ENCODE measurements at places on chromosomes 3 and 15.

GRCh38 chr15:51172193-51172592 is 77.5 kb upstream of the TNFAIP8L3 start:
- DNase-seq = peak; percentile 30

GRCh38 chr3:97510795-97511194 is 253.8 kb upstream of the ARL6 start:
- no peak for DNase-seq

- DNase-seq = peak; percentile 42
Measured at GRCh38 chr3:170049146-170050000, 11.6 kb downstream of the GPR160 start.

GRCh38 chr3:80535286-80535685 is 767.5 kb upstream of the ROBO1 start:
- DNase-seq = no peak

- DNase-seq = no peak
Measured at GRCh38 chr3:164224126-164224525, 854.2 kb downstream of the SI start.

DNA sequence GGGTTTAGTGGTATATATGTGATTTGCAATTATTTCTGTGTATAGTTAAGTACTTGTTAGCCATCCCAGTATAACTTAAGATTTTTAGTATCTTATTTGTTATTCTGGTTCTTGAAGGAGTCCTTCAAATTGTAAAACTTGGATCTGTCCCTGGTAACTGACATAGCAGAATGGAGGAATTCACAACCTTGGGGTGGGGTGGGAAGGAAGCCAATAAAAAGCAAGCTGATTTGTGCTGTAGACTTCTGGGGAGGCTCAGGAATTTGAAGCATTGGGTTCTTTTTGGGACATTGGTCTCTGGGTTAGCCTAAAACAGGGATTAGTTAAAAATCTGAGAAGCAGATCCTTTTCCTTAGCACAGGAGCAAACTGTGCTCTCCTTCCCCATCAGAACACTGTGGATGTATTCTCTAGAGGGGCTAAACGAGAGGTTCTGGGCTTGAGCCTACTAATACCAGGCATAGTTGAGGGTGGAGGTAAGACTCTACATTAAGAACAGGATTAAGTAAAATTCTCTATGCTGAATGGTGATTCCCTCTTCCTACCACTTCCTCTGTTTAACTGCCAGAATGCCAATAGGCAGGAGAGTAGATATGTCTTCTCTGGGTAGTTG is 42.2 kb downstream of the GMPS start:
- no peak for DNase-seq

- peak; percentile 63 for DNase-seq
Measured at GRCh38 chr3:113441051-113441770, at the start of gene CFAP44. CFAP44 (minus strand) TSS chr3:113441493; CDS start chr3:113433664, 7,829 bp downstream.

DNA sequence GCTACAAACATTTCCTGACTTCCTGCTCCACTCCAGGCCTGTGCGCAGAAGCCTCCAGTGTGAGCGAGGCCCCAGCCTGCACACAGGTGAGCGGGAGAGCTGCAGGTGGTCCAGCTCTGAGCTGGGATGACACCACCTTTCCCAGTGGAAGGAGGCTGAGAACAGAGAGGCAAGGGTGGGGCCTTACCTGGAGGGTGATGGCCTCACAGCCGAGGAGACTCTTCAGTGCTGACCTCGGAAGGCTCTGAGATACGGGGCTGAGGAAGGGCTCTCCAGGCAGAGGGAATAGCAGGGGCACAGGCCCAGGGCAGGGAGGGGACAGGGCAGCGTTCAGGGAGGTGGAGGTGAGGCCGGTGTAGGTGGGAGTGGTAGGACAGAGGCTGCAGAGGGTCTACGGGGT is 70.8 kb downstream of the EFCAB12 start:
- no peak for DNase-seq

DNA sequence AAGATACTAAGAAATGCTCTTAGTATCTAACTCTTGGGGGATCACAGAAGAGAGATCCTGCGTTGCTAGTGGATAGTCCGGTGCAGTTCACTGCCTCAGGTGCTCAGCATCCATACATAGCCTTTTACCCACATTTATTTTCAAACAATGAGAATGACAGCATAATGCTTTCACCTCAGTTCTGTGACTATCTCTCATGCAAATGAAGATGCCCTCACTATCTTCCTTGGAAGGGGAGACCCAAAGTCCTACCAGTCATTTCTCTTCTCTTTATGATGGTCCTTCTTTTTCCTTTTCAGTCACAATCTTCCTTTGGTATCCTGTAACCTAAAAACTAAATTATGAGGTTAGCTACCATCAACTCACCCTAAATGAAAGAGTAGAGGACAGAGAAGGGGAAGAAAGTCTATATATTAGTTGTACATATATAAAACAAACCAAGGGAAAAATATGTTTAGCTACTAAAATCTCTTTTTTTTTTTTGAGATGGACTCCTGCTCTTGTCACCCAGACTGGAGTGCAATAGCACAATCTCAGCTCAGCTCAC is 30.9 kb upstream of the SLC28A2 start:
- DNase-seq = no peak

GRCh38 chr15:90547540-90547939 is 17.8 kb downstream of the CRTC3 start:
- no peak for DNase-seq

DNA sequence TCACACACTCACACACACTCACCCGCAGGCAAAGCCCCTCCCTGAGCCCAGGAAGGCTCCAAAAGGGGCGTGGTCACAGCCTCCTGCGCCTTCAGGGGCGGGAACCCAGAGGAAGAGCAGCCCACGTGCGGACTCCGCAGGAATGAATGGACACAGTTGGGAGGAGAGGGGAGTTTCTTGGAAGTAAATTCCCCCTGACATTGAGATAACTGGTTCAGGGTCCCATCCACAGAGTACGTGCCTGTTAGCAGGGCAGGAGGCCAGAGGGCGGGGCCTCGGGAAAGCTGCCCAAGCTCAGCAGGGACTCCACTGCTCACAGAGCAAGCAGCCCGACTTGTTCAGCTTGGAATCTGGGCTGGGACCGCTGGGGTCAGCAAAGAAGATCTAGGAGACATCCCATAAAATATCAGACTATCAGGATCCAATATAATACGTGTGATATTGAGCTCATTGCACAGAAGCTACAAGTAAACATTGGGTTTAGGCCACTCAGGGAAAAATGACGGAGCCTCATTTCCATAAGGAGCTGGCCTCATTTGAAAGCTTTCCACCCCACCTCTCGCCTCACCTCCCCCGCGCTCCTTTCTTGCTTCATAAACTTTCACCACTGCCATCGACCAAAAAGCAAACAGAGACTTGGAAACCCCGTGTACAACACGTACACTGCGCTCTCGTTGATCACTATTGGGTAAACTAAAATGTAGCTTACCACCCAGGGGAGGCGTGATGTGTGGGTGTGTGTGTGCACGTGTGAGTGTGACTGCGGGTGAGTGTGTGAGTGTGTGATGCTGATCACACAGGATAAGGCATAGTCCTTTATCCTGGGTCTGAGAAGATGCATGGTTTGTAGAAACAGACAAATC is 36.0 kb downstream of the TM2D3 start:
- peak; percentile 82 for DNase-seq

- no peak for DNase-seq
Measured at GRCh38 chr3:138458774-138459499, 24.5 kb downstream of the ESYT3 start.

GRCh38 chr3:147298511-147298982 is 107.8 kb downstream of the ZIC4 start:
- DNase-seq = peak; percentile 99

DNA sequence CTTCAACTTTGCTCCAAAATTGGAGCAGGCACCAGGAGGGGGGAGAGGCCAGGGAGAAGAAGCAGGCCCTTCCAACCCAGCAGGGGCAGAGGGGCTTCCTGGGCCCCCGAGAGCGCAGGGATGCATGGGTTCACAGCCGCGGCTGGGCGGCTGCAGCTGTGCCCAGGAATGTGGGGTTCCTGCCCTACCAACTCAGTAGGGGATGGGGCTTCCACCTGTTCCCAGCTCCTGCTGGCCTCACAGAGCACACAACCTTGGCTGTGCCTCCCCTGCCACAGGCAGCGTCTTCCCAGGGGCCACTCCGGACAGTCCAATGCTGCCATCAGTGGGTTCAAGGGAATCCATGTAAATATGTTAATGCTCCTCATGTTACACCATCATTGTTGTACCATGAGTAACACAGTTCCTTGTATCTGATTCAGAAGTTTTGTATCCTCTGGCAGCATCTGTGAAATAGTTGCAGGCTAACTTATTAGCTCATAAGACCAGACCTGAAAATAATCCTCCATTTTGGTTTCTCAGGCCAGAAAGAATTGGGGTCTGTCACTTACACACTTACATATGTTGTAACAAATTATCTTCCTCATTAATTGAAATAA is 12.1 kb upstream of the SIAH2 start:
- peak; percentile 75 for DNase-seq

- no peak for DNase-seq
Measured at GRCh38 chr15:85030301-85030929, 48.8 kb downstream of the PDE8A start.

GRCh38 chr3:160449636-160450598 is at the start of gene TRIM59:
TRIM59 (minus strand) TSS chr3:160449786; CDS start chr3:160439183, 10,603 bp downstream.
- peak; percentile 95 for DNase-seq

DNA sequence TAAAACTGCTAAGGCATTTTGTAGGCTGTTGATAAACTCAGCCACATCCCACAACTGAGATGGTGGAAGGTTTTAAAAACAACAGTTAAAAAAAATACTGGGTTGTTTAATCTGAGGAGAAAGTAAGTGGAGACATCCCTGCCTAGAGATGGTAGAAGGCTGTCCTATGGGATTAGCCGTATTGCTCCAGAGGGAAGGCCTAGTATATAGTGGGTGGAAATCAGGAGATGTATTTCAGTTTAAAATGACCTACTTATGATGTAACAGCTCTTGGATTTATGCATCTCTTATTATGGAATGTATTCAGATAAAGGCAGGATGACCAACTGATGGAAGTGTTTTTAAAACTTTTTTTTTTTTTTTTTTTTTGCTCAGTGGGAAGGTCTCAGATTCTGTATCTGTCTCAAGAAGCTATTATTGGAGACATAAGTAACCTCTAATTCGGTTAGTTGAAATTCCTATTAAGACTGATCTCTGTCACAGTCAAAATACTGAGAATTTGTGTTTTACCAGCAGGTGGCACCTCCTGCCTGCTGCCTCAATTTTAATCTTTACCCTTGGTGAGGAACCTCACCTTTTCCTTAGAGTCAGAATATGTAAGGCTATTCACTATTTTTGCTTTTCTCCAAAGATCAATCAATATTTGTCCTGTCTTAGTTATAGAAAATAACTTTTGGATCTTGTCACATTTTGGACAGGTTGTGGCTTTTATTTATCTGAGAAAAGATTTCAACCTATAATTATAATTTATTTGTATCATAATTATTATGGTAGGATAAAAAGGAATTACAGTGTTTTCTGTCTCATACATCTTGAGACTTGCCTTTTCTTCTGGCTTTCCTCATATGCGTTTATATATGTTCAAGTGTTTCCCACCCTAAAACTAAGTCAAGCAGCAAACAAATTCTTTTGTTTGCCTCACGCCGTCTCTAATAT is 63.0 kb downstream of the VPS8 start:
- DNase-seq = peak; percentile 40

- no peak for DNase-seq
Measured at GRCh38 chr3:9800529-9800928, 7.6 kb downstream of the ARPC4 start.

GRCh38 chr3:97972976-97973375 is 745 bp upstream of the RIOX2 start:
- no peak for DNase-seq

- DNase-seq = no peak
Measured at GRCh38 chr15:28993051-28993719, 107.4 kb downstream of the APBA2 start.

- no peak for DNase-seq
Measured at GRCh38 chr3:75188962-75189361, 475.2 kb upstream of the FRG2C start.

GRCh38 chr15:38878026-38878425 is 313.4 kb upstream of the RASGRP1 start:
- peak; percentile 51 for DNase-seq

DNA sequence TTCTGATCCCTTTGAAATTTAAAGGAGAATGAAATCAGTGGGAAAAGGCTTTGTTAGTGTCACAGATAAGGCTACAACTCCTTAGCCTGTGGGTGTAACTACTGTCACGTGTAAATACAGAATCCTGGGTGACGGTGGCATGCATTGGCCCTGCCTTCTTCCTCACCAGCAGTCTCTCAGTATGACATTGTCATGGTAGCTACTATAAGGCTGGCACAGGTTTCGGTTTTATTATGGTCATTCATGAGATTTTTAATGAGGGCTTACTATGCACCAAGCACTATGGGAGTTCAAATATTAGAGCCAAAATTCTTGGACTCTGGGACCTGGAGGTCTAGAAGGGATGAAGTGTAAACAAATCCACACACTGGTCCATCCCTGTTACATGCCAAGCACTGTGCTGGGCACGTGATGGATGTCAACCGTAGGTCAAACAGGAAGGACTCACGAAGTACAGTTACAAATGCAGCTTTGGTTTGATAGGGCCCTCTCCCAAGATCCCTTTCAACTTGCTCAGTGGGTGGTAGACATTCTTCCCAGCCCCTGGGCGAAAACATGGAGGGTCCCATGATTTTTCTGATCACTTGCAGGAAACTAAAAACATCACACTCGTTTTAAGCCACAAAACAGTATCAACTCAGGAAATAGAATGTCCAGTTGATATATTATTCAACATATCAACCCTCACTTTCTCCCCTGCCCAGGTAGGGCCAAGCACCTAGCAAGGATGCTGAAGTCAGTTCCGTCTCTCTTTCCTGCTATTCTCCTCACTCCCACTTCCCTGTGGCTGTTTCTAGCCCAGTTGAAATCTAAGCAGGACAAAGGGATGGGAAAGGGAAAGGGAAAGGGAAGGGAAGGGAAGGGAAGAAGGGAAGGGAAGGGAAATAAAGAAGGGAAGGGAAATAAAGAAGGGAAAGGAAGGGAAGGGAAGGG is 25.3 kb downstream of the BFSP2 start:
- no peak for DNase-seq

DNA sequence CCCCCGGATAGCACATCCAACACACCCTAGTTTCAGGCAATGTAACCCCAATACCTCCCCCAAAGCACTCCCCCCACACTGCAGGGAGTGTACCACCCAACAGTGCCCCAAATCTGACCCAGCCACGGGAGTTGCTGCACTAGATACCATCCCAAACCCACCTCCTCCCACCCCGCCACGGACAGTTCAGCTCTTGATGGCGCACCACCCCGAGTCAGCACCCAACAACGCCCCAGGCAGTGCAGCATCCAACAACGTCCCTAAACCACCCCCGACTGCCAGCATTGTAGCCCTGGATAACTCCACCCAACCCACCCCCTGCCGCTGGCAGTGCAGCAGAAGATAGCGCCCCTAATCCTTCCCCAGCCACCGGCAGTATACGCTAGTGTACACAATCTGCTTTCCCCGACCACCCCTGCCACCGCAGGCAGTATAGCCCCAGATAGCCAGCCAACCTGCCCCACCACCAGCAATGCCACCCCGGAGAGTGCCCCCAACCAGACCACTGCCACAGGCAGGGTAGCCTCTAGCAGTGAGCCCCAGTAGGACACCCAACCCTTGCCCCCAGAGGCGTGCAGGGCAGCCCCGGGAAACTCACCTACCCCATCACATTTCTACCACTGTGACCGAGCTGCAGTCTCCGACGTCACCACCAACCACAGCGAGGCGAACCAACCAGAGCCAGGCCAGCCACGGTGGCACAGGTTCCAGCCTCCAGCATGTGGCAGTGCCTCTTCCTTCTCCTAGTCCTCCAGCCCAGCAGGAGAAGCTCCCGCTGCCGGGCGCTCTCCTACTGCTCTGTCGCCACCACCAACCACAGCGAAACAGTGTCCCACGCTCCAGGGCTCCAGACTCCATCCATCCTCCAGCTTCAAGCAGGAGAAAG is 178.1 kb downstream of the POTEB3 start:
- DNase-seq = no peak

Measured in fibroblast of mammary gland (primary cell).